Panc1 (cell line): ENCODE measurements at places on chromosomes 1 and 21. TPM values are rescaled to one million over a fixed set of nuclear protein-coding genes. Genes with fewer than 3 reads are reported as not detected.

- H3K27me3 ChIP-seq: no peaks in the 10 kb centered on the region
- H3K36me3 ChIP-seq: no peaks in the 10 kb centered on the region
- no peak for DNase-seq
- no peak overlapping the region for H3K4me3 ChIP-seq
These were observed 96.5 kb downstream of the LRRC53 start for GRCh38 chr1:74415935-74416334.

DNA sequence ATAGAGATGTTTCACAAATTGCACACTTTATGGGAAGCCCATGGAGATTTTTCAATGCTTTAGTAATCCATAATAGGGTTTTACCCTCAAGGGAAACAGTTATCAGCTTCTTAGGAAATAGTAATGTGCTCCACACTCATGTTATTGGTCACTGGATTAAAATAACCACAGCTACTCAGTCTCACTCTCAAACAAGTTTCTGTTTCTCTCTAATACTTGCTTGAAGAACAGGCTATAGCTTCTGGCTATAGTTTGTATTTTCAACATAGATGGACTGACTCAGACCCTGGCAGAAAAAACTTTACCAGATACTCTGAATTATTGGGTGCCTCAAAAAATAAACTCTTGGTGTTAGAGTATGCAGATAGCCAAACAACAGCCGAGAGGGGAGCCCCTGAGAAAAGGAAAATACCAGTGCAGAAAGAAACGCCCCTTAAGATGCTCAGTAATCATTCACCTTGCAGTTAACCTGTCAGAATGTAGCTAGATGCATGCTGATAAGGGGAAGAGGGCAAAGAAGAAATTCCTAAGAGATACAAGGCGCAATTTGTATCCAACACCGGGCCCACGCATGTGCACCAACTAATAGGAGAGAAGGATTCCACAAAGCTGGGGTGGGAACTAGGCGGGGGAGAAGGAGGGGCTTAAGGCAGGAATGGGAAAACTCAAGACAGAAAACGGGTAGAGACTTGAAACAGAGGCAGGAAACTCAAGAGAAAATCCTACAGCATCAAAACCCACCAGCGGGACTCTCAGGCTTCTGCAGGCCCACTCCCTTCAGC lies 30.4 kb upstream of the PDE4B start:
- no peak overlapping the region for H3K4me3 ChIP-seq
- no peak for DNase-seq
- H3K36me3 ChIP-seq: no peaks in the 10 kb centered on the region
- no peak overlapping the region for H3K27ac ChIP-seq

GRCh38 chr1:116574581-116575291 lies 3.9 kb upstream of the CD58 start:
- H3K36me3 ChIP-seq: no peaks in the 10 kb centered on the region
- H3K27ac ChIP-seq: no peak overlapping the region
- H3K4me1 ChIP-seq: no peaks in the 10 kb centered on the region
- no peaks in the 10 kb centered on the region for H3K27me3 ChIP-seq
- H3K4me3 ChIP-seq: no peak overlapping the region

INSRR gene
- total RNA-seq: not detected

GRCh38 chr1:45854724-45855123 lies 51.3 kb downstream of the MAST2 start:
- no peaks in the 10 kb centered on the region for H3K36me3 ChIP-seq
- no peaks in the 10 kb centered on the region for H3K27me3 ChIP-seq
- H3K4me3 ChIP-seq: no peak overlapping the region
- H3K4me1 ChIP-seq: no peaks in the 10 kb centered on the region
- DNase-seq: no peak

DNA sequence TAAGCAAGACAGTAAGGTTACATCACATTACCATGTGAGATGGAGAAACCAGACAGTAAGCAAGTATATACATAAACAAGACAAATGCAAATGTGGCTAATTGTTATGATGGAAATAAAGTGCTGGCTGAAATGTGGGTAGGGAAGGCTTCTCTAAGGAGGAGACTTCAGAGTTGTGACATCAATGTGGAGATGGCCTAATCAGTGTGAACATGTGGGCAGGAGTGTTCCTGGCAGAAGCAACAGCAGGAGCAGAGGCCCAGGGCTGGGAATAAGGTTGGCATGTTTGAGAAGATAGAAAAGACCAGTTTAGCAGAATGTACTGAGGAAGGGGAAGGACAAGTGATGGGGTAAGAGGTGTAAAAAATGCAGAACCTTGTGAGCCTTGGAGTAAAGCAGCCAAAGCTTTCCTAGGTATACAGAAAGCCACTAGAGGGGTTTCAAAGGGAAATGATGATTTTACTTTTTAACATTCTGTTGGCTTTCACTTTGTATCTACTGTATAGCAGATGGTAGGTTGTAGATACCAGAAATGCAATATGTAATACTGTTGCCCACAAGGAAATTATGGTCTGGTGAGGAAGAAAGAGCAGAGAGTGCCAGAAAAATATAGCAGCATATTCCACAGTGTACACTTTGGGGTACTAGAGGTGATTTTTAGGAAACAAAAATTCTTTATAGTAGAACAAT lies 197.4 kb downstream of the FGGY start:
- DNase-seq: no peak
- no peak overlapping the region for H3K4me3 ChIP-seq
- no peak overlapping the region for H3K27ac ChIP-seq
- H3K4me1 ChIP-seq: no peaks in the 10 kb centered on the region
- H3K27me3 ChIP-seq: no peaks in the 10 kb centered on the region
- no peaks in the 10 kb centered on the region for H3K36me3 ChIP-seq

SPRR1A gene
- total RNA-seq: not detected

PPFIA4 gene
- total RNA-seq: 1.9 TPM
